Muscle of arm (tissue), 14 donors: ENCODE measurements at places on chromosomes 13 and 19.

- DNase-seq, result no peak
Observed at GRCh38 chr19:56841193-56841543, 642 bp upstream of the PEG3 start.

GRCh38 chr19:39448271-39448670 lies 2.9 kb downstream of the SUPT5H start:
- DNase-seq, result no peak

- DNase-seq, result no peak
Observed at GRCh38 chr19:8459520-8460270, 14.9 kb downstream of the HNRNPM start.

DNA sequence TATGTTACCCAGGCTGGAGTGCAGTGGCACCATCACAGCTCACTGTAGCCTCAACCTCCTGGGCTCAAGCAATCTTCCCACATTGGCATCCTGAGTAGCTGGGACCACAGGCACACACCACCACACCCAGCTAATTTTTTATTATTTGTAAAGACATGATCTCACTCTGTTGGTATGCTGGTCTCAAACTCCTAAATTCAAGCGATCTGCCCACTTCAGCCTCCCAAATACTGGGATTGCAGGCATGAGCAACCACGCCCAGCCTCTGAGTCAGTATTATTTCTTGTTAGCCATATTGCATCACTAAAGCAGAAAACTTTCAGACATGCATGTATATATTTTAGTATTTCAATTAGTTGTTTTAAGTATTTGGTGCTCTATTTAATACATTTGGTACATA lies 376.4 kb downstream of the GPC6 start:
- no peak for DNase-seq

- DNase-seq, result peak; percentile 66
Observed at GRCh38 chr19:29687244-29687896, 22.1 kb downstream of the PLEKHF1 start.

DNA sequence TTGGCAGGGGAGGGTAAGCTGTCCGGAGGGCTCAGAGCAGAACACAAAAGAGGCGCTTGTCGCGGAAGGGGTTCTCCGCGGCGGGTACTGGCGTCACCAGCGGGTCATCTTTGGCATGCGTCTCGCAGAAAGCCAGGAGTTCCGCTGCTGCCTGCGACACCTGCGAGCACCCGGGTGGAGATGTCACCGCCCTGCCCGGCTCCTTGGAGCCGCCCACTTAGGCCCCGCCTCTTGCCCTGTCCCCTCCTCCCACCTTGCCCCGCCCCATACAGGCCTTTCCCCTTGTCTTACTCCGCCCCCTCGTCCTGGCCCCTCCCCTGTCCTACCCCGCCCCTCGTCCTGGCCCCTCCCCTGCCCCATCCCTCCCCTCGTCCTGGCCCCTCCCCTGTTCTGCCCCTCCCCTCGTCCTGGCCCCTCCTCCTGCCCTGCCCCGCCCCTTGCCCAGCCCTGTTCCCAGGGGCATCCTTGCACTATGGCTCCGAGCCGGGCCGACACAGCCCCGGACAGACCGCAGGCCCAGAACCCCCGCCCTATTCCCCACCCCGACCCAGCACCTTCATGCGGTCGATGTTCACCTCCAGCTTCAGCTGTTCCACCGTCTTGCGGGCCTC lies 1.9 kb downstream of the GNG8 start:
- DNase-seq, result no peak

GRCh38 chr19:30656520-30657100 lies 284.4 kb downstream of the ZNF536 start:
- DNase-seq, result no peak

- DNase-seq, result no peak
Observed at GRCh38 chr19:7663706-7664105, 5.1 kb upstream of the RETN start.

GRCh38 chr13:48773531-48774275 lies 120.0 kb downstream of the CYSLTR2 start:
- no peak for DNase-seq

DNA sequence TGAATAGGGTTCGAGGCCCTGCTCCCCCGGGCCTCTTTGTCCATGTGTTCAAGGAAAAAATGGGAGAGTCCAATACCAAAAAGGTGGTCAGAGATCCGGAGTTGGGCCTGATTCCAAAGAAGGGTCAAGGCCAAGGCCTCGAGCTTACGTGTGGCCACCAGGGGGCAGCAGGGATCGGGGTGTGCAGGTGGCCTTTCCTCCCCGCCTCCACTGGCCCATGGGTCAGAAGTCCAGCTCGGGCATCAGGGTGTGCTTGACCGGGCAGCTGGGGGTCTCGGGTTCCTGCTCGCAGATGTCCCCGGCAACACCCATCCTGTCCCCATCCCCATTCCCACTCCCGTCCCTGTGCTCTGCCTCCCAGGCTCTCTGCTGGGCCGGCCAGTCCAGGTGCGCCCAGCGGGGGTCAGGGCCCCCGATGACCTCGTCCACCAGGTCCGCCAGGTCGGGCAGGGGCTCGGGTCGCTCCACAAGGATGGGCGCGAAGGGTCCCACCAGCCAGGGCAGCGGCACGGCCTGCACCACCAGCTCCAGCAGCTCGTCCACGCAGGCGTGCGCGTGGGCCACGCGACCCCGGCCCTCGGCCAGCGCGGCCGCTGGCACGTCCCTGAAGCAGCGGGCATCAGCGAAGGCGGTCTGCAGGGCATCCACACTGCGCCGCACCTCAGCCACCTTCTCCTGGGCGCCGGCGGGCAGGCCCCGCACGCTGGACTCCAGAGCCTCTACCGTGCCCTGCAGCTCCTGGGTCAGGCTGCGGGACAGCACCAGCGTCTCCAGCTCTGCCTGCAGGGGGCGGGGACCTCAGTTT lies 5.2 kb upstream of the PLIN4 start:
- no peak for DNase-seq

GRCh38 chr19:45253396-45254027 lies 2.4 kb downstream of the MARK4 start:
- DNase-seq, result no peak

DNA sequence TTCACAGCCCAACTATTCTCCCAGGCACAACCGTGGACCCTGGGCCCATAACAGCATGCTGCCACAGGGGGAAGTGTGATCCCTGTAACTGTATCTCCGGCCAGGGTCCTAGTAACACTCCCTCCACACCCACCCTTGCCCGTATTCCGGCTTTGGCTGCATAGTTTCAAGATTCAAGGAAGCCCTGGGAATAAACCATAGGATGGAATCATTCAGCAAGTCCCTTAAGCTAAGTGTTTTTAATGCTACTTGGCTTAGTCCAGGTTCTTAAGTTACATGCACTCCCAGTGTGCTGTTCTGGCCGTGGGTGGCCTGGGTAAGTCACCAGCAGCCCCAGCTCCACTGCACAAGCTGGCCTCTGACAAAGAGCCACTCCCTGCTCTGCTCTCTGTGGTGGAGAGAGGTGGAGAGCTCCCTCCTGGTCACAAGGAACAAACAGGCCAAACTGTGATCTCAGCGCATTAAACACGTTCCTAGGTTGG lies 532.4 kb upstream of the SGCG start:
- peak; percentile 59 for DNase-seq

- DNase-seq, result no peak
Observed at GRCh38 chr13:30847650-30848307, 58.3 kb upstream of the MEDAG start.

- peak; percentile 64 for DNase-seq
Observed at GRCh38 chr19:18191640-18192062, 1.4 kb upstream of the MPV17L2 start.

DNA sequence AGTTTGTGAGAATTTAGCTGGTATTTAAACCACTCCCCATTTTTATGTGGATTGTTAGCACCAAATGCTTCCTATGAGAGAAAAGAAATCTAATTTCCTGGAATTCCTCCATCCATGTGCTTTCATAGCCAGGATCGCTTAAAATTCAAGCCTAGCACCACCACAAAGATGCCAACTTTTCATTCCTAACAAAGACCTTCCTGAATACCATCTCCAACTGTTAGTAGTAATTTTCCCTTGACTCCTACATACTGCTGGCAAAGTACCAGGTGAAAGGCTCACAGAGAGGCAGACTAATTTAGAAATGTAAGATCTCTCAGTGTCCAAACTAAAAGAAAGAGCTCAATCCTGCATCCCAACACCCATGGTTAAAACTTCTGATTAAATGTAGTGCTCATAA lies 386.3 kb downstream of the KCTD12 start:
- DNase-seq, result no peak

DNA sequence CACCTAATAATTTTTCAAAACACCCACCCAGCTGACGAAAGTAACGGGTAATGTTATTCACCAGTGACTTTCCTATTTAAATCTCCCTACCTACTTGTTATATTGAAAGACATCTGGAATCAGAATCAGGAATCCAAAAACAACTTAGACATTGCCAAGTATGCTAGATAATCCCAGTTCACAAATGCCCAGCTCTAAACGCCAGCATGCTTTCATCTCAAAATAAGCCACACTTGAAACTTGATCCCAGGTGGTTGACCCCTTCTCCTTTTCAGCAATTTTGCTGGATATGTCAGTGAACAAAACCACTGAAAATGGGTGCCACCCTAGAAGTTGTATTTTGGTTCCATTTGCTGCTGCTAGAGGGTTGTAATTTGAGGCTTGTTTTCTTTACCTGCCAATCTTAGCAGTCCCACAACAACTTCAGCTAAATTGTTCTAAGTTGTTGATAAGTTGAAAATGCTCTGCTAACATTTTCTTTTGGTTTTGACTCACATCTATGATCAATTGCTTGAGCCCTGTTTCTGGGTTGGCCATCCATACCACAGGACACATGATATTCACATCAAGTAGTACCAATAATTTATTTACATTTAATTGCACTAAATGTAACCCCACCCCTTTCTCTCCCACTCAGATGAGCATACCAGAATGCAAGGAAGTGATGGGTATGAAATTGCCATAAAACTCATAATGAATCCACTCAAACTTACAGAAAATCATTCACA lies 66.4 kb downstream of the DCT start:
- no peak for DNase-seq
